ENCODE measurements at places on chromosomes 13 and 19.

- no peak for DNase-seq
Measured at GRCh38 chr13:101049166-101049850, 367.0 kb downstream of the NALCN start.

- no peak for DNase-seq
Measured at GRCh38 chr19:7263521-7263920, 30.7 kb downstream of the INSR start.

DNA sequence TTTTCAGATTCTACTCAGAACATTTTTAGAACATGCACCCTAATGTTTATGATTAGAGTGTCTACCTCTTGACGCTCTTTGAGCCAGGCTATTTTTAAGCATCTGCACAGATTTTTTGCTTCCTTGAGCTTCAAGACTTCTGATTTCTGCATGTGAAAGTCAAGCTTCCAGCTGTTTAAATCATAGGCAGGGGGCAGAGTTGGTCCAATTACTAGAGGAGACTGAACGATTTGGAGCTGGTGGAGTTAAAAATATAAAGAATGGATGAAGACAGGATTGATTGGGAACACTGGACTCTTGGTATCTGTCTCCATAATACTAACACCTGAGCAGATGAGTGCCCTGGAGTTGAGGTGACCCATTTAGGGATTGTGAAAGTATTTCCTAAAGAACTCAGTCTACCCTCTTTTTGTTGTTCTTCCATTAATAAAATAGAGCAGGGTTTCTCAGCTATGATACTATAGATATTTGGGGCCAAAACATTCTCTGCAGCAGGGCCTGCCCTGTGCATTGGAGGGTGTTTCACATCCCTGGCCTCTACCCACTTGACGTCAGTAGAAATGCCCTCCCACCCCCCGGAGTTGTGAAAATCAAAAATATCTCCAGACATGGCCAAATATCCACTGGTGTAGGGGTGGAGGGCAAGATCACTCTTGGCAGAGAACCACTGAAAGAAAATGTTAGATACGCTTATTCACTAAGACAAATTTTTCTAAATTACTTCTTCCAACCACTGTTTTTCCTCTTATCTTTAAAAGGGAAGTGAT, 160.1 kb downstream of the COG6 start:
- no peak for DNase-seq

DNA sequence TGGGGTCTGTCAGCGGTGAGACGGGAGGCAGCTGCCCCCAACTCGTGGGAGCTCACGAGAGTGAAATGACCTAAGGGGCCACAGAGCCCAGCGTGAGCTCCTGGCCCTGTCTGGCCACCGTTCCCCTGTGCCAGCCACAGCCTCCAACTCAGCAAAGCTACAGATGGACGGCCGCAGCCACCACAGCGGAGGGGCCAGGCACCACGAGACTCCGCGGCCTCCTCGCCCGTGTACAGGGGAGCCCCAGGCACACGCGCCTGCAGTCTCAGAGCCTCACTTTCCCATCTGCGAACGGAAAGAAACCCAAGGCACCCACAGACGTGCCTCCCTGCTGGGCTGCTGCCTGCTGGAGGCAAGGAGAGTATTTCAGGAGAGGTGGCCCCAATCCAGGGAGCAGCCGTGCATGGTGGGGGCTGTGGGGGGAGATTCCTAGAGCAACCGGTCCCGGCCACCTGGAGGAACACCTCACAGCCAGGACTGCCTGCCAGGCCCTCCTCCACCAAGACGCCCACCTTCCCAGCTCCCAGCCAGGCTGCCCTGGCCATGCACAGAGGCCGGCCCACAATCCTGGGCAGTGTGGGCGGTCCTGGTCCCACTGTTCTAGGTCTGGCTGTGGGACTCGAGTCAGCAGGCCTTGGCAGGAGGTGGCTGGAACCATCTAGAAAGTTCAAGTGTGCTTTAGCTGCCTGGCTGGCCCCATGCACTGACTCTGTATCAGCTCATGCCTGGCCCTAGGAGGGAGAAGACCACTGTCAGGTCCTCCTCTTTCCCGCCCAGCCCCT, 1.9 kb downstream of the MKNK2 start:
- no peak for DNase-seq

- no peak for DNase-seq
Measured at GRCh38 chr13:30121666-30122065, 185.7 kb downstream of the KATNAL1 start.

GRCh38 chr19:888581-889385, 4.2 kb downstream of the MED16 start:
- peak; percentile 41 for DNase-seq

DNA sequence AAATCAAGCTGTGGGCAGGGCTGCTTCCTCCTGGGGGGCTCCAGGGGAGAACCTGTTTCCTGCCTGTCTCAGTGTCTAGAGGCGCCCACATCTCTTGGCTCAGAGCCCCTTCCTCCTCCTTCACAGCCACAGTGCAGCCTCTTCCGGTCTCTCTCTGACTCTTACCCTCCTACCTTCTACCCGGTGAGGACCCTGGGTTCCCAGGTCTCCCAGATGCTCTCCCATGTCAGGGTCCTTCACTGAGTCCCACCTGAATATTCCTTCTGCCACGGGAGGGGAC, 153.1 kb downstream of the KDM4B start:
- DNase-seq: no peak

GRCh38 chr13:89968470-89968869, 1379.0 kb upstream of the MIR17HG start:
- DNase-seq: no peak

- no peak for DNase-seq
Measured at GRCh38 chr19:45958769-45959516, 14.7 kb downstream of the NOVA2 start.

- no peak for DNase-seq
Measured at GRCh38 chr13:99746637-99747402, 224.7 kb downstream of the ZIC5 start.

GRCh38 chr13:94209117-94209516, 270.4 kb downstream of the DCT start:
- DNase-seq: no peak

DNA sequence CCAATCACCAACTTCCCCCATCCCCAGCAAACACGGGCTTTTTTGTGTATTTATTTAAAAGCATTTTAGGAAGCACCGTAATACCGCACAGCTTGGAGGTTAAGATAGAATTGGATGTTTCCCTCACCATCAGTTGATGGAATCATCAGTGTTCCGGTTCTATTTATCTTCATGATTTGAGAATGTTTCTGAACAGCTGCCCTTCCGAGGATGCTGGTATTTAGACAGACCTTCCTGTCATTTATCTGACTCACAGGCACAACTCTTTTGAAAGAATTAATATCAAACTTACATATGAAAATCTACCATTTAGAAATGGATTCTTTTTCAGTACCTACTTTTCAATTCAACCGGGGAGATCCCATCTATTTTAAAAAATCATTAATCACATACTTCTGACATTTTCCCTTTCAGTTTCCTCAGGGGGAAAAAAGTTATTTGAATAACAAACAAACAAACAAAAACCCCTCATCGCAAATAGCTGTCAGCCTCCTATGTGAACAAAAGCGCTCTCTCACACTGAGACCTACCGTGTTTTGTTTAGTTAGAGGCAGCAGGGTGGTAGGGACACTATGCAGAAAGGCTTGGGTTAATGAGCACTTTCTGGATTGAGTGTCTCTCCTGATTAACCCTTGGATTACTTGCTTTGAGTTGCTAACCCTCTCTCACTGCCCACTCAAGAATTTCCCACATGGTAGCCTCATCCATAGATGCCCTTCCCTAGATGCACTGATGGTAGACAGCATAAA, 189.3 kb downstream of the TM9SF2 start:
- no peak for DNase-seq

DNA sequence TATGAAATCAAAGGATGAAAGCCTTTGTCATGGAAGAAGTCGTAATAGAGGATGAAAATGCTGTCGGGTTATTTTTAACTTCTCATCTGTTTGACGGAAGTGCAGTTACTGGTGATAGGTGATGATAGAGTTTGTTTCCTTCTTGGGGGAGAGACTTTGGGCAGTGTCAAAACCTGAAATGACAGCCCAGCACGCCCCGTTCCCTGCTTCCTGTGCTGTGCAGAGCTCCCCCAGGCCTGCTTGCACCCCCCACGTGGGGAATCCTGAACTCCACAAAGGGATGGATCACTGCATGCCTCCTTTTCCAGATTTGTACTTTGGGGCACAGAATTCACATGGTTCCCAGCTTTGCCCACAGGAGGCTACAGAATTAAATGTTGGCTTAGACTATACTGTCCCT, 102.7 kb downstream of the ATP11A start:
- DNase-seq: no peak

- no peak for DNase-seq
Measured at GRCh38 chr13:47109028-47109427, 212.2 kb upstream of the HTR2A start.

DNA sequence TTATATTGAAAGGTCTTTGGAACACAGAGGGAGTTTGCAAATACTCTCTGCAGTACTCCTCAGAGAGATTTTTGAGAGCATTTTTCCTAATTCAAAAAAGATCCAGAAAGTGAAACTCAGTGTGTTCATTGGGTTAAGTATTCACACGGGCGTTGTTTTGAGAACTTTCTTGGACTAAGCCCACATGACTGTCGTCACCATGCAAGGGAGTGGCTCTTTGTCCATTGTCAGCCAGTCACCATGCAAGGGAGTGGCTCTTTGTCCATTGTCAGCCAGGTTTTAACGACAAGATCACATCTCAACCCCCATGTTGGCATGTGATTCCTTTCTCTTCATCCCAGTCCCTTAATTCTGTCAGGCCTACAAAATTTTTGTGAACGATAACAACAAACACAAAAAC, 81.2 kb upstream of the STK24 start:
- DNase-seq: no peak

GRCh38 chr13:37587236-37587635, 11.3 kb downstream of the POSTN start:
- DNase-seq: no peak

DNA sequence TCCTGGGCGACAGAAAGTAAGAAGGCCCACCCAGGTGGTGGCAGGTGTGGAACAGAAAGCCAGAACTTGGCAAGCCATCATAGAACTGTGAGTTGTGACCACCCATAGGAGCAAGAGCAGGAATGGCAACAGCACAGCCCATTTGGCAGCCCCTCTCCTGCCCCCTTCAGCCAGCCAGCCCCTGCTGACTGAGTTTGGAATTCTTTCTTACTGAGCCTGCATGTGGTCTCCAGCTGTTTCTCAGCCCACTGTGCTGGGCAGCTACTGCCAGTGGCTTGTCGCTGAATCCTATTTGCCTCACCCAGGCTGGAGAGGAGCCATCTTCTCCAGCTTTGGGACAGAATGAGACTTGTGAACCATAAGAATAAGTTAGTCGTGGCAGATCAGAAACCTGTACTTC, 28.3 kb downstream of the CNMD start:
- no peak for DNase-seq

GRCh38 chr19:38412961-38413360, 10.1 kb downstream of the FAM98C start:
- no peak for DNase-seq

- no peak for DNase-seq
Measured at GRCh38 chr13:27461940-27462584, 11.7 kb upstream of the MTIF3 start.

- no peak for DNase-seq
Measured at GRCh38 chr19:16589917-16590316, 17.7 kb upstream of the SLC35E1 start.

Measured in activated CD4-positive, CD25-positive, alpha-beta regulatory T cell treated with anti-CD3 and anti-CD28 coated beads, Interleukin-2, amount 50 U/mL, for 16 hours (primary cell).